A549 treated with Hydrocortisone at 1 μM for 4 hours (cell line): ENCODE measurements at places on chromosomes 12 and 14. TPM values are rescaled to one million over a fixed set of nuclear protein-coding genes. Genes with fewer than 3 reads are reported as not detected.

Gene IFNG-AS1
- total RNA-seq, result not detected in 5 replicates

Gene BCL11B
- total RNA-seq, result 0.24 to 0.46 TPM (median 0.33 TPM) in 5 replicates

Gene SERPINA10
- 0.05 TPM in 1 of 5 replicates, not detected in the others for total RNA-seq

Gene RAB3IP
- total RNA-seq, result 12.1 to 16.4 TPM (median 15.6 TPM) in 5 replicates

Gene TEX22
- 0.32 to 0.84 TPM (median 0.36 TPM) in 5 replicates for total RNA-seq

Gene PTGES3
- 350 to 444 TPM (median 376 TPM) in 5 replicates for total RNA-seq

Gene FGF6
- not detected in 5 replicates for total RNA-seq
